ENCODE measurements at places on chromosomes 4 and X. TPM values are rescaled to one million over a fixed set of nuclear protein-coding genes. Genes with fewer than 3 reads are reported as not detected.
A peak's percentile ranks its signal among the peaks of the same experiment; 100 is the strongest.

GRCh38 chrX:150408561-150408960 lies 45.4 kb downstream of the MAMLD1 start:
- DNase-seq: peak; percentile 23

DNA sequence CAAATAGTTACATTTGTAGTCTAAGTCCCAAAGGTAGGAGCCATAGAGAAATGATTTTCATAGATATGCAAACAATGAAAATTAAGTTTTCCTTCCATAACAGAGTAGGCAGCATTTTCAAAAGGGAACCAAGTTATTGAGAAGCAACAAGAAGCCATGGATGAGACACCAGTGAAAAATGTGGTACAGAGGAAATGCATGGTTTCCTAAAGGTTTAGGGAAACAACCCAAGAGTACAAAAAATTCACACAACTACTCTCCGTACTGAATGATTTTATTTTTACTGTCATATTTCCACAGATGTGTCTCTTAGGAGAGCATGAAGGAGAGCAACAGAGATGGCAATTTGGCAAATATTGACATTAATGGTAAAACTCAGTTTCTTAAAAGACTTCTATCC lies 1408.9 kb upstream of the PCDH7 start:
- peak; percentile 62 for DNase-seq

- DNase-seq: peak; percentile 8
Observed at GRCh38 chrX:10050481-10050880, 83.3 kb downstream of the CLDN34 start.

CDX4 gene
- not detected for total RNA-seq

SASH3 gene
- not detected for total RNA-seq

DNA sequence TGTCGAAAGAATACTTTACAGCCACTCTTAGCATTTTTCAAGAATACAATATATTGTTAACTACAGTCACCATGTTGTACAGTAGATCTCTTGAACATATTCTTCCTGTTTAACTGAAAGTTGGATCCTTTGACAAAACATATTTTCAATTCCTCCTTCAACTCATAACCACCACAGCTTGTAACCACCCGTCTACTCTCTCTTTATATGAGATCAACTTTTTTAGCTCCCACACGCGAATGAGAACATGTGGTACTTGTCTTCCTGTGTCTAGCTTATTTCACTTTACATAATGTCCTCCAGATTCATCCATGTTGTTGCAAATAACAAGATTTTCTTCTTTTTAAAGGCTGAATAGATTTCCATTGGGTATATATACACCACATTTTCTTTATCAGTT lies 338.3 kb upstream of the IGFBP7 start:
- DNase-seq: no peak

PSAPL1 gene
- not detected for total RNA-seq

DNA sequence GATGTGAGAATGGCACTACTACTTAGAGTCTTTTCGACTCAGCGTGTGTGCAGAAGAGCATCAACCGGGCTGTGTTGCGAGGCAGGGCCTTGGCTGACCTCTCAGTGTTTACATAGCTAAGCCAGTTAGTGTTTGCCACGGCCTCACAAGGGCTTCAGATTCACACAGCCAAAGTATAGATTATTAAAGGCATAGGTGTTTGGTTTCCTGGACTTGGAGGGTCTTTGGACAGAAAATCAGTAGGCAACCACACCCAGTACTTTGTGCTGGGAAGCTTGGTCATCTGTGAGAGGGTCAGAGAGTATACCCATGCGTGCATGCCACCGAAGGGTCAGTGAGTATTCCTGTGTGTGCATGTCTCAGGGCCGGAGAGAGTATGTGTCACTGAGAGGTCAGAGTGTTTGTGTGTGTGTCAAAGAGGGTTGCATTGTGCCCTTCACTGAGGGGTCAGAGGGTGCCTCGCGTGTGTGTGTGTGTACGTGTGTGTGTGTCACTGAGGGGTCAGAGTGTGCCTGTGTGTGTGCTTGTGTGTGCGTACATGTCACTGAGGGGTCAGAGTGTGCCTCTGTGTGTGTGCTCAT lies 69.7 kb upstream of the MSANTD1 start:
- DNase-seq: peak; percentile 41
